GM23248 (cell line): ENCODE measurements at places on chromosomes 2 and 18. TPM values are rescaled to one million over a fixed set of nuclear protein-coding genes. Genes with fewer than 3 reads are reported as not detected.
A peak's percentile ranks its signal among the peaks of the same experiment; 100 is the strongest.

The CREG2 gene
- under 0.01 and 0.22 TPM in 2 replicates for total RNA-seq

The MAB21L4 gene
- total RNA-seq: not detected in 2 replicates

The CNDP1 gene
- total RNA-seq: not detected in 2 replicates

The CCBE1 gene
- 11.4 and 16.6 TPM in 2 replicates for total RNA-seq

The CD28 gene
- 0.11 TPM in 1 of 2 replicates, not detected in the other for total RNA-seq

The EDAR gene
- not detected in 2 replicates for total RNA-seq

The ALPI gene
- not detected in 2 replicates for total RNA-seq

The SLC39A10 gene
- total RNA-seq: 82.6 and 85.4 TPM in 2 replicates

The GPR75 gene
- 0.43 and 2.1 TPM in 2 replicates for total RNA-seq

DNA sequence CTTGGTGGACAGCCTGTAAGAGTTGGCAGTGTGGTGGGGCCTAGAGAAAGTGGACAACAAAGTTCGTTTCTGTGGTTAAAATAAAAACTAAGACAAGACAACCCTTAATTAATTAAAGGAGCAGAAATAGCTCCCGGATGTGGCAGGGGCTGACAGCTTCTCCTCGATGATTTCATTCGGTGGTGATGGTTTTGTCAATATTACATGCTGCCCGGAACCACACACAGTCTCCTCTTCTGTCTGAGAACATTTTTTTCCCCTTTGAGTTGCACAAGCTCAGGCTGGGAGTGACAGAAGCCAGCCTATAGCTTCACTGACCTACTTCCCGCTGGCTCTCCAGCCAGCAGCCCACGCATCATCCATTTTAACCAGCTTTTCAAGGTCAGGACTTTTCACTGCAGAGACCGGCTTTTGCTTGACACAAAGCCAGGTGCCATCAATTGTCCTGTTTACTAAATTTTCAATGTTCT, 378.8 kb downstream of the SLC4A3 start:
- no peaks in the 10 kb centered on the region for H3K27me3 ChIP-seq
- H3K4me3 ChIP-seq: no peak overlapping the region
- no peaks in the 10 kb centered on the region for H3K36me3 ChIP-seq
- peaks cover 19% of the 10 kb centered on the region for H3K4me1 ChIP-seq
- peak; percentile 73 for DNase-seq

GRCh38 chr2:229920011-229920641, 1.7 kb downstream of the TRIP12 start:
- no peaks in the 10 kb centered on the region for H3K27me3 ChIP-seq
- H3K4me1 ChIP-seq: peaks cover 7% of the 10 kb centered on the region; the same call in 1 of the 2 replicates
- peak overlapping the region; percentile 96 for H3K27ac ChIP-seq

- no peak overlapping the region for H3K27ac ChIP-seq
- peak; percentile 38 for DNase-seq
- H3K4me3 ChIP-seq: no peak overlapping the region
- 0 out of 2 replicates have a peak, but pooled peaks cover 10% of the 10 kb centered on the region for H3K27me3 ChIP-seq
- peaks cover 10% of the 10 kb centered on the region; the same call in 1 of the 2 replicates for H3K4me1 ChIP-seq
- no peaks in the 10 kb centered on the region for H3K36me3 ChIP-seq
Observed at GRCh38 chr2:148614322-148615049, 30.1 kb upstream of the EPC2 start.

GRCh38 chr2:204863336-204863735, 318.1 kb downstream of the PARD3B start:
- no peak for DNase-seq
- no peaks in the 10 kb centered on the region for H3K4me1 ChIP-seq
- no peak overlapping the region for H3K4me3 ChIP-seq
- H3K36me3 ChIP-seq: no peaks in the 10 kb centered on the region

DNA sequence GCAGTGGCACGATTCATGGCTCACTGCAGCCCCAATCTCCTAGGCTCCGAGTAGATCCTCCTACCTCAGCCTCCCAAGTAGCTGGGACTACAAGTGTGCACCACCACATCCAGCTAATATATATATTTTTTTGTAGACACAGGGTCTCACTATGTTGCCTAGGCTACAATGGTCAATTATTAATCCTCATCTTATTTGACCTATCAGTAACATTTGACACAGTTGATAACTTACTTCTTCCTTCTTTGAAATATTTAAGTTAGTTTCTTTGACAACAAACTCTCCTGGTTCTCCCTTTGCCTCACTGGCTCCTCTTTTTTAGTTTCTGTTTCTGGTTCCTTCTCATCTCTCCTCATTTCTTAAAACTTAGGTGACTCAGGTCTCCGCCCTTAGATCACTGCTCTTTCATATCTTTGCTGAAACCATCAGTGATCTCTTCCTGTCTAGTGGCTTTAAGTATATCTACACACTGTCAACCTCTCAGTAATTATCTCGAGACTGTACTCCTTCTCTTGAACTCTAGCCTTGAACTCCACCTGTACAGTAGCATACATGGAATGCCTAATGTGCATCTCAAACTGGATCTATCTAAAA, 11.5 kb downstream of the PGAP1 start:
- no peaks in the 10 kb centered on the region for H3K4me1 ChIP-seq
- no peaks in the 10 kb centered on the region for H3K36me3 ChIP-seq
- no peak for DNase-seq
- H3K27ac ChIP-seq: no peak overlapping the region
- H3K4me3 ChIP-seq: no peak overlapping the region

DNA sequence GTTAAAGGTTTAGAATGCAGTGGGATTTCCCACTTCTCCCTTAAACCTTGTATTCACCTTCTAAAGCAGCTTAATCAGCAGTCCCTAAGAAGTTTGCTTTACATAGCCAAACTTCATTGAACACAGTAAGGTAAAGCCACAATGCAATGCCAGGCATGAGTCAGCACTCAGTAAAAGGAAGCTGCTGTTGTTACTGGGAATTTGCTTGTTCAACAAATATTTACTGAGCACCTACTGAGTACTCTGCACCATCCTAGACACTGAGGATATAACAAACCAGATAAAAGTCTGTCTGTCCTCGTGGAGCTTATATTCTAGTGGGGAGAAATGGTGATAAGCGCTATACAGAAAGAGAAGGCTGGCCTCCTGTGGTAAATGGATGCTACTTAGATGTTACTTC, 162.7 kb downstream of the PKP4 start:
- H3K36me3 ChIP-seq: peaks cover 19% of the 10 kb centered on the region; the same call in 1 of the 2 replicates
- H3K4me1 ChIP-seq: peaks cover 7% of the 10 kb centered on the region

DNA sequence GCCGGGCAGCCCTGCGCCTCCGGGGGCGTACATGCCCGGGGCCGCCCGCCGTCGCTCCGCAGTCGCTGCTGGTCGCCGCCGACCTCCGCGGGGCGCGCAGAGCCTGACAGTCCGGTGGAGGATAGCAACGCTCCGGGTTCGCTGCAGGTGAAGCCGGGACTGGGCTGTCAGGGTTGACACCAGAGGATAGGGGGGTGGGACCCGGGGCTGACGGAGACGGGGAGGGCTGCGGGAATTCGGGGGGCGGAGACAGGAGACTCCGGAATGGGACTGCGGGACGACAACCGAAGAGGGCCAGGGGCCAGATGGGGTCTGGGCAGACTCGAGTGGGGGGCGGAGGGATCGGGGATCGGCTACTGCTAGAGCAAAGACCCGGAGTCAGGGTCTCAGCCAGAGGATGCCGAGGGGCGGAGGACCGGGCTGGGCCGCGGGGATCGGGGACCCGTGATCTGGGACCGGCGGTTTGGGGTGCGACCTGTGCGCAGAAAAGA, 403 bp downstream of the TMEM127 start:
- peak overlapping the region; percentile 99 for H3K4me3 ChIP-seq
- no peaks in the 10 kb centered on the region for H3K27me3 ChIP-seq
- peak overlapping the region; percentile 67 for H3K27ac ChIP-seq
- peak; percentile 60 for DNase-seq
- peaks cover 40% of the 10 kb centered on the region for H3K4me1 ChIP-seq

GRCh38 chr2:86414996-86415395, 26.2 kb upstream of the KDM3A start:
- no peaks in the 10 kb centered on the region for H3K4me1 ChIP-seq
- no peak overlapping the region for H3K4me3 ChIP-seq
- no peak overlapping the region for H3K27ac ChIP-seq
- H3K36me3 ChIP-seq: no peaks in the 10 kb centered on the region
- no peak for DNase-seq

DNA sequence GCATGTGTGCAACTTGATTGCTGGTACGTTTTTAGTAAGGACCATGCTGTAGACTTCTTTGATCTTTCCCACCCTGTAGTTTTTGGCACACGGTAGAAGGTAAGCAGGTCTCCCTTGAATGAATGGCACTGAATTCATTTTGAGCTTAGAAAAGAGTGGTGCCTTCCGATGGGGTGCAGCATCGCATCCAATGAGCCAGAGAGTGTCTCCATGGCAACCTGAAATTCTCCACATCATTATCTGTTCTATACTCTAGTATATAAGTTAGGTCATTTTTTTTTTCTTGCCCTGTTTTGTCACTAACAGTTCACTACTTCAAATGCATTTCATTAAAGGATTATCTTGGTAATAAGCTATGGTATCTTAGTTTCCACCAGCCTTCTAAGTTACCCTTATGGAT, 81.2 kb upstream of the REV1 start:
- no peaks in the 10 kb centered on the region for H3K36me3 ChIP-seq
- no peak overlapping the region for H3K4me3 ChIP-seq
- DNase-seq: no peak
- H3K4me1 ChIP-seq: 0 out of 2 replicates have a peak, but pooled peaks cover 4% of the 10 kb centered on the region

DNA sequence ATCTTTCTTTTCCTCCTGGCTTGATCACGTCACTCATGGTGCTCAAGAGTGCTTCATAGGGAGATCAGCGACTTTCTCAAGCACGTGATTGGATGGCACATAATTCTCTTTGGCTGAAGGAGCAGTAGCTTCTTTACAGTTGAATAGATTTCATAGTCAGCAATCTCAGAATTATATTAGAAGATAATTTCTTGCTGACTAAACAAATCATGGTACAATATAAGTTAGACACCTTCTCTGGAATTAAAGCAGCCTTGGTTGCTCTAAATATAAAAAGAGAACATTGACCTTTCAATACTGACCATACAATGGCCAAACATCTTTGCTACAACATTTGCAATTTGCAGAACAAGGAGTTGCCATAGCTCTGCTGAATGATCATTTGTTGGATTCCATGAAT, 238.5 kb upstream of the CHST9 start:
- no peak overlapping the region for H3K27ac ChIP-seq
- no peak for DNase-seq
- H3K4me3 ChIP-seq: no peak overlapping the region
- H3K27me3 ChIP-seq: no peaks in the 10 kb centered on the region
- H3K36me3 ChIP-seq: no peaks in the 10 kb centered on the region

DNA sequence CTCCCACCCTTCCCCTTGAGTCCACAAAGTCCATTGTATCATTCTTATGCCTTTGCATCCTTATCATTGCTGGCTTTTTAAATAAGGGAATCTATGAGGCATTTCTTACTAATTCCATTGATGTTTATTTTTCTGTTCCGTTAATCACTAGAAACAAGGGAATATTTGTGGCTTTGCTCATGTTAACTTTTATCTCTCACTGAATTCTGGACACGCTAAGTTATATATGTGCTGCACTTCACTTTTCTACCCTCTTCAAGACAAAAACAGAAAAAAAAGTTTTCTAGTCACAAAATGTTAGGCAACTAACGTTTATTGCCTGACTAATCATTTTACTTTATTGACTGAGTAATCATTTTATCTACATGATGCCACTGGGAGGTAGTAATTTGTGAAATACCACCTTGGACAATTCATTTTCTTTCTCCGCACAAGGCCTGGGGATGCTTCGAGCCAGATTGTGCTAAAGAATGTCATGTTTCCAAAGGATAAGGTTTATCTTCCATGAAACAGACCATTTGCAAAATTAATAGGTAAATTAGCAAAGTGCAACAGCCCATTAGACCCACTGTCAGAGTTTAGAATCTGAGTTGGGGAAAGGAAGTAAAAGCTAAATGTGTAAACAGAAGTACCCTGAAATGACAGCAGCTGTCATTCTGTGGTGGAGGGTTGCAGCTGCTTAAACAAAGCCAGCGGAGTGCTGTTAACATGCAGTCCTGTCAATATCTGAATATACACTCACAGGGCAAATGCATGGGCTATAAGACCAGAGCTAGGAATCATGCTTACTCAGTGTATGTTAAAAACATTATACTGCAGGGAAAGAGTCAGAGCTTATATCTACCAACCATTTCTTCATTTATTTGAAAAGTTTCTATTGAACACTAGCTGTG, 658.7 kb downstream of the CNTNAP5 start:
- H3K4me1 ChIP-seq: no peaks in the 10 kb centered on the region
- H3K27ac ChIP-seq: no peak overlapping the region

- no peak overlapping the region for H3K27ac ChIP-seq
- H3K36me3 ChIP-seq: no peaks in the 10 kb centered on the region
- no peak for DNase-seq
- H3K27me3 ChIP-seq: peaks cover 13% of the 10 kb centered on the region
Observed at GRCh38 chr18:73918816-73919215, 228.8 kb downstream of the FBXO15 start.

- no peaks in the 10 kb centered on the region for H3K4me1 ChIP-seq
- DNase-seq: no peak
- no peak overlapping the region for H3K27ac ChIP-seq
- H3K4me3 ChIP-seq: no peak overlapping the region
- H3K36me3 ChIP-seq: no peaks in the 10 kb centered on the region
Observed at GRCh38 chr2:157509744-157510143, 65.9 kb upstream of the CYTIP start.

DNA sequence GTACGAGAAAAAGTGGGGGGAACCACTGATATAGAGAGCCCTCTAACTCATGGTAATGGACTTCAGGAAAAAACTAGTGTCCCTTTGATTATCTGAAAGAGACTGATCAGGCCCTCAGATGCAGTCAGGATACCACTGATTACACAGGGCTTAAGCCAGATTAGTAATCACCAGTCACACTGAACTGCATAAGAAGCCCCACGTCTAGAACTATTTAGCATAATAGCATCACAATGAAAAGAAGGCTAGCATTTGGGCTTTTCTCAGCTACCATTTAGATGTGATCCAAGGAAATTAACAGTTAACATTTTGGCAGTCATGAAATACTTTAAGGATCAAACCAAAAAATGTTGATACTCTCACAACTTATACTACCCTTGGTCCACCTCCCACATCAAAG, 813.1 kb upstream of the POU3F3 start:
- no peak overlapping the region for H3K27ac ChIP-seq
- no peak overlapping the region for H3K4me3 ChIP-seq
- H3K4me1 ChIP-seq: no peaks in the 10 kb centered on the region
- H3K27me3 ChIP-seq: no peaks in the 10 kb centered on the region

- H3K27me3 ChIP-seq: no peaks in the 10 kb centered on the region
- H3K4me1 ChIP-seq: no peaks in the 10 kb centered on the region; the same call in 1 of the 2 replicates
- no peak for DNase-seq
- no peak overlapping the region for H3K4me3 ChIP-seq
Observed at GRCh38 chr18:35451032-35451431, 46.7 kb downstream of the INO80C start.

DNA sequence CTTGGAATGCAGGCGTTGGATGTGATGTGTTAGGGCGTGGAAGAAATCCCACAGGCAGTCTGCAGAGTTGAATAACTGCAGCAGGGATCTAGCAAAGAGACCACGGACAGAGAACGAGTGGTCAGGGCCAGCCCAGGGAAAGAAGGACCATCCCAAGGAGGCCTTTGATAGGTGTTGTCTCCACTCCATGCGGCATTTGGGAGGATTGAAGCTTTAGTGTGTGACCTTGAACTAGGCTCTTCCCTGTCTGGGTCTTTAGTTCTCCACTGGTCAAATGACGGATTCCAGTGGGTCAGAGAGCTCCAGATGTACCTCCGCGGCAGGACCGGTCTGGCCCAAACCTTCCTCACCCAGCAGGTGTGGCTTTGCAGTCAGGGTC, 18.4 kb downstream of the GREB1 start:
- H3K4me3 ChIP-seq: no peak overlapping the region
- DNase-seq: no peak
- no peaks in the 10 kb centered on the region for H3K36me3 ChIP-seq
- H3K4me1 ChIP-seq: no peaks in the 10 kb centered on the region
- peaks cover 18% of the 10 kb centered on the region for H3K27me3 ChIP-seq
